ENCODE measurements at places on chromosomes 5 and 9.

- no peak for DNase-seq
Observed at GRCh38 chr5:129244478-129244877, 149.9 kb downstream of the ISOC1 start.

DNA sequence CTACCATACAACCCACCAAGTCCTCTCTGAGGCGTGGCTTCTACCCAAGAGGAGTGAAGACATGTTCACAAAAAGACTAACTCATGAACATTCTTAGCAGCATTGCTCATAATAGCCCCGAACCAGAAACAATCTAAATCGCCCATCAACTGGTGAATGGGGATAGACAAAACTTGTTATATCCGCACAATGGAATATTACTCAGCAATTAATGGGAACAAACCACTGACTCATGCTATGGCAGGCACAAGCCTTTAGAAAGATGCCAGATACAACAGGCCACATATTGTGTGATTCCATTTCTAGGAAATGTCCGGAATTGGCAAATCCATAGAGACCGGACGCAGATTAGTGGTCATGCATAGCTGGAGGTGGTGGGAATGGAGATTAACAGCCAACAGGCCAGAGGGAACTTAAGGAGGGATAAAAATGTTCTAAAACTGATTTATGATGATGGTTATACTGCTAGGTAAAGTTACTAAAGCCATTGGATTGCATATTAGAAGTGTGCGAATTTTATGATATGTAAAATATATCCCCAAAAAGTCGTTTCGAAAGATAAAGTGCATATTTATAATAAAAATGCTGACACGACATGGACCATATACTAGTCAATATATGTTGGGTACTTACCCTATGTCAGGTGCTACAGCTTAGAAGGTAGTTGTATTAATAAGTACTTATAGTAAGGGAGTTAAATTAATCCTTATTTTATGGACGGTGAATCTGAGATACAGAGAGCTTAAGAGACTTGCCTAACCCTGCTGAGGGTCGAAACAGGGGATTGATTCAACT, 55.4 kb downstream of the LHX2 start:
- no peak for DNase-seq

- DNase-seq = no peak
Observed at GRCh38 chr5:90626493-90626892, 67.9 kb downstream of the ADGRV1 start.

- DNase-seq = no peak
Observed at GRCh38 chr9:129946246-129946995, 96.6 kb downstream of the FNBP1 start.

GRCh38 chr9:121038804-121039203, 11.3 kb downstream of the C5 start:
- no peak for DNase-seq

- DNase-seq = no peak
Observed at GRCh38 chr9:81720450-81721086, 31.2 kb upstream of the TLE1 start.
